ENCODE measurements at places on chromosomes 16 and 17.
A peak's percentile ranks its signal among the peaks of the same experiment; 100 is the strongest.

DNA sequence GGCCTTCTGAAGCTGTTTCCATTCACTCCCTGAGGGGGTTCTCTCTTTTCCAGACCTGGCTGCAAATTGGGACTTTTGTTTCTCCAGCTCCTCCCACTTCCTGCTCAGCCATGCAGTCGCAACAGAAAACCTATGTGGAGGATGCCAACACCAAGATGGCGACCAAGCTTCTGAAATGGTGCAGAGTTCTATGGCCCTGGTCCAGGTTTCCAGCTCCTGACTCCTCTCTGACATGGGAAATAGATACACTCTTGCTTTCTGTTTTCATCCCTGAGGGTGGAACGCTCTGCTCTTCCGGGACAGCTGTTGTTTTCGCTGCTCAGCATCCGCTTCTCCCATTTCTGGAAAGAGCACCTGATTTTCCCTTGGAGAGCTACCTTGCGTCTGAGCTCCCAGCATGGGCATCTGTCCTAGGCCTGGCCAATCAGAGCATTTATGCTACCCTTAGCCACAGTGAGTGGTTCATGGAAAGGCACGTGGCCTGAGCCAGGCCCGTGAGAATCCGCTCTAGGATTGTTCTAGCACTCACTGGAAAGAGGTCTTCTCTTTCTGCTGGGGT is 8.1 kb downstream of the GPRC5B start:
- DNase-seq: no peak

DNA sequence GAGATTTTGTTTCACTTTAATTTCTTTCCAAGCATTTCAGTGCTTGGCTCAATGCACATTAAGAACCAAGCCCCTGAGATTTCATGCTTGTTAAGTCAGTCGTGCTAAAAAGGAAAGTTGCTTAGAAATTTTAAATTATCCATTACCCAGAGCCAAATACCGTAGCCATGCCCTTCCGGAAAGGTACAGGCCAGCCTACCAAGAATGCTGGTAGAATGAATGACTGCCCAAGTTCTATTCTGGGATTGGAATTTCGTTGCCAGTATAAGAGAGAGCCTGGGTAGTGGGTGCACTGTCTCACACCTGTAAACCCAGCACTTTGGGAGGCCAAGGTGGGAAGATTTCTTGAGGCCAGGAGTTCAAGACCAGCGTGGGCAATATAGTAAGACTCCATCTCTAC is 194.0 kb downstream of the KATNIP start:
- DNase-seq: no peak

GRCh38 chr16:30340621-30341020 is 14.5 kb downstream of the CD2BP2 start:
- DNase-seq: no peak

- DNase-seq: no peak
These were observed at the start of gene P2RX5 for GRCh38 chr17:3695723-3696411. Gene P2RX5 (minus strand): TSS chr17:3696155. CDS start chr17:3696005, 150 bp downstream.

- no peak for DNase-seq
These were observed 4.3 kb downstream of the ZFP1 start for GRCh38 chr16:75152635-75153034.

GRCh38 chr16:57620335-57621231 is 7.8 kb upstream of the ADGRG1 start:
- no peak for DNase-seq

GRCh38 chr16:12081048-12081404 is 104.5 kb downstream of the SNX29 start:
- DNase-seq: no peak

DNA sequence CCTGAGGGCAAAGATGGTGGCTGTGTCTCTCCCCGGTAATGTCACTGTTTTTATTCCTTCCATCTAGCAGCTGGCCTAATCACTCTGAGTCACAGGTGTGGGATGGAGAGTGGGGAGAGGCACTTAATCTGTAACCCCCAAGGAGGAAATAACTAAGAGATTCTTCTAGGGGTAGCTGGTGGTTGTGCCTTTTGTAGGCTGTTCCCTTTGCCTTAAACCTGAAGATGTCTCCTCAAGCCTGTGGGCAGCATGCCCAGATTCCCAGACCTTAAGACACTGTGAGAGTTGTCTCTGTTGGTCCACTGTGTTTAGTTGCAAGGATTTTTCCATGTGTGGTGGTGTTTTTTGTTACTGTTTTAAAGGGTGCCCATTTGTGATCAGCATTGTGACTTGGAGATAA is 5.5 kb upstream of the RAPGEFL1 start:
- DNase-seq: no peak

DNA sequence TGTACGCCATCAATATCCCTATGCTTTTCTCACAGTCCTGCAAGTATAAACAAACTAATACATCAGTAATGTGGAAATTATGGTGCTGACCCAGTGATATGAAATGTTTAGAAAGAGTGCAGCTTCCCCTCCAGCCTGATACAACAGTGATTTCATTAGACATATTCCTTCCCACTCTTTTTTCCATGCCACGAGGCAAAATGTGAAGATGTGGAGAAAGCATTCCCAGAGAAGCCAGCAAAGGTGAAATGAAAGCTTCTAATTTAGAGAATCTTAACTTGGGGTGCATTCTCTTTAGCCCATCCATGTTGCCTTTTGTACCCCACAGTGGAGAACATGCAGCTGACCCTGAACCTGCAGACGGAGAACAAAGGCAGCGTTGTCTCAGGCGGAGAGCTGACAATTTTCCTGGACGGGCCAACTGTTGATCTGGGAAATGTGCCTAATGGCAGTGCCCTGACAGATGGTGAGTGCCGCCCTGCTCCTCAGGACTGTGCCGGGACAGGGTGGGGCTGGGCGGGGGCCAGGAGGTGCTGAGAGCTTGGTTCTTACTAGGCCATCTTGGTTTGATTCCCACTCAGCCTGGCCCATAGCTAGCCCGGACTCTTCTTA is 77.8 kb downstream of the WWP2 start:
- no peak for DNase-seq

- DNase-seq: peak; percentile 24
These were observed 1.0 kb downstream of the KIFC3 start for GRCh38 chr16:57801098-57801808.

- no peak for DNase-seq
These were observed 418.1 kb downstream of the SOX9 start for GRCh38 chr17:72538901-72539352.

DNA sequence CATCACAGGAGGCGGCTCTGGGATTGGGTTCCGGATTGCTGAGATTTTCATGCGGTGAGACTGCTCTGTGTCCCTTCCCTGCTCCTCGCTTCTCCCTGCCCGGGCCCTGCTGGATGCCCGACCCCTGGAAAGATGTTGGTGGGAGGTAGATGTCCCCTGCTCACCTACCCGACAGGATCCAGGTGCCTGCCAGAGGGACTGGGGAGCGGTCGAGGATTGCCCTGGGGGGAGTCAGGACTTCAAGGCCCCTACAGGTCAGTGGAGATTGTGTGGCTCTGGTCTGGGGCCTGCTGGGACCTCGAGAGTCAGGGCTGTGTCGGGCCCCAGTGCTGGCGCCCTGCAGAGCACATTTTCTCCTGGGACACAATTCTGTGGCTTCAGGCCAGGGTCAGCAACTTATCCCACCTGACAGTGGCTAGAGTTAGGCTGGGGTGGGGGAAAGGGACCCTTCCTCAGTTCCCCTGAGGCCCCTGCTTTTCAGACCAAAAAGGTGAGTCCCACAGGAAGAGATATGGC is 3.3 kb downstream of the DECR2 start:
- DNase-seq: no peak

DNA sequence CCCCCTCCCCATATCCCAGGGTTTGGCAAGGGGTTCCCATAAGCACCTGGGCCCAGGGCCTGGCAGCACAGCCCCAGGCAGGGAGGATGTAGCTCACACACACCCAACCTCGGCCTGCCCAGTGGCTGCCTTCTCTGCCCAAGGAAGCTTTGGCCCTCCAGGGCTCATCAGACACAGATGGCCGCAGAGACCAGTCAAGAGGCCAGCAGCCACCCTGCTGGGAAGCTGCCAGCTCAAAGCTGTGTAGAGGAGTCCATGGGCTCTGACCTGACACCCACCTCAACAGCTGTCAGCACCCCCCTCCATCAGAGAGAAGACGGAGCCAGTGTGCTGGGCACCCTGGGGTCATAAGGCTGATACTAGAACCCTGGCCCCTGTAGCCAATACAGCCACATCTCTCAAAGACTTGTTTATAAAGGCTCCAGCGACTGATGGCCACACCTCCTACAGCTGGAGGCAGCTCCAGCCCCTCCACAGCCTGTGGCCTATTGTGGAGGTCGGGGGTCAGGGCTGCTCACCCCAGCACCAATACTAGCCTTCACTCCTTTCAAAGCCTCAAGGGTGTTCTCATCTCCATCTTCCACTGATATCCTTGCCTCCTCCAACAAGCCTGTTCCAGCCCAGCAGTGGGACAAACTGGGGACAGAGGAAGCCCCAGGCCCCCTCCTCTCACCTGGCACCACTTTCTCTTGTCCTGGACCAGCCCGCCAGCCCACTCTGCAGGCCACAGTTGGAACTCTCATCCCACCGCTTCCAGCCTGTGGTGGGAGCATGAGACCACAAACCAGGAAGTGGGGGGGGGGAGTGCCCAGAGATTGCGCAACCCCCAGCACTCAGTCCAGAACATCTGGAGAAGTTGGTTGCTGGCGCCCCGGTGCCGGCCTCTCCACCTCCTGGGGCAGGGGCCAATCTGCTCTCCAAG is 2.2 kb upstream of the MPG start:
- no peak for DNase-seq

GRCh38 chr17:82097184-82097918 is 685 bp downstream of the FASN start:
- no peak for DNase-seq

GRCh38 chr16:19116711-19117449 is 3.1 kb downstream of the ITPRIPL2 start:
- no peak for DNase-seq

GRCh38 chr16:51024703-51025102 is 126.4 kb downstream of the SALL1 start:
- no peak for DNase-seq

DNA sequence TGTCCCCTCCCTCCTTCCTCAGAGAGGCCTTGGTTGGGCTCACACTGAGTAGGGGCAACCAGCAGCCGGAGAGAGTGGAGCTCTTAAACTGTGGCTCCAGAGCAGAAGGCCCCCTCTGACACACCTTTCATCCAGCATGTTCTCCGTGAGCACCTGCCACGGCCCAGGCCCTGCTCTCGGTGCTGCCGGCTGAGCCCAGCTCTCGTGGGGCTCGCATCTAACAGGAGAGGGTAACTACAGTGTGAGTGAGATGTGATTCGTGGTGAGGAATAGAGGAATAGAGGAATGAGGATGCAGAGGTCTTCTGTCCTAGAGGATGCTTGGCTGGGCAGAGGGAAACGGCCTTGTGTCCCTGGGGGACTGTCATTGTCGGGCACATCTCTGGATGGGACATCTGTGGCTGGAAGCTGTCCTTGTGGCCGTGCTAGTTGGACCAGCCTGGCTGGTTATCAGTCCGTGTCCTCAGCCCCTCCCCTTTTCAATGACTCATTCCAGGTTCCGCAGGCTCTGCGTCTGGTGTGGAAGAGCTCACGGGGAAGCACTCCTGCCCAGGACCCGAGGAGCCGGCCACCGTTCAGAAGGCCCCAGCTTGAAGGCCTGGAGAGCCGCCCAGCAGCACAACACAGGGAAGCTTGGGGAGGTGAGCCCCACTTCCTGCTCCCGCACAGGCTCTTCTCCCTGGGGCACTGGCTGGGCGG is 11.9 kb upstream of the DNASE1 start:
- DNase-seq: no peak

- DNase-seq: no peak
These were observed 28.2 kb downstream of the SLC39A11 start for GRCh38 chr17:73064084-73064938.

DNA sequence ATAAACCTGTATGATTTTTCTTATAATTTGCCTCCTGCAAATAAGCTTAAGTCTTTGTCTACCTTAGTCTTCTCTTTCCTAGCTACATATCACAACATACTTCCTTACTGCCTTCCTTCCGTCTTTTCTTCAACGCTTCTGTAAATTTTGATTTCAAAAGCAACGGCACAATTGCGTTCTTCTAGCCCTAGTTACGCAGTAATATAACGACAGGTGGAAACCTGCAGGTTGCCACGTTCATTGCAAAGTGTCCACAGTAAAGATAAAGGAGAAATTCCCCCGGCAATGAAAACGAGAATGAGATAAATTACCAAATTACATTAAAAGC is 546 bp upstream of the PSMD7 start:
- DNase-seq: no peak

DNA sequence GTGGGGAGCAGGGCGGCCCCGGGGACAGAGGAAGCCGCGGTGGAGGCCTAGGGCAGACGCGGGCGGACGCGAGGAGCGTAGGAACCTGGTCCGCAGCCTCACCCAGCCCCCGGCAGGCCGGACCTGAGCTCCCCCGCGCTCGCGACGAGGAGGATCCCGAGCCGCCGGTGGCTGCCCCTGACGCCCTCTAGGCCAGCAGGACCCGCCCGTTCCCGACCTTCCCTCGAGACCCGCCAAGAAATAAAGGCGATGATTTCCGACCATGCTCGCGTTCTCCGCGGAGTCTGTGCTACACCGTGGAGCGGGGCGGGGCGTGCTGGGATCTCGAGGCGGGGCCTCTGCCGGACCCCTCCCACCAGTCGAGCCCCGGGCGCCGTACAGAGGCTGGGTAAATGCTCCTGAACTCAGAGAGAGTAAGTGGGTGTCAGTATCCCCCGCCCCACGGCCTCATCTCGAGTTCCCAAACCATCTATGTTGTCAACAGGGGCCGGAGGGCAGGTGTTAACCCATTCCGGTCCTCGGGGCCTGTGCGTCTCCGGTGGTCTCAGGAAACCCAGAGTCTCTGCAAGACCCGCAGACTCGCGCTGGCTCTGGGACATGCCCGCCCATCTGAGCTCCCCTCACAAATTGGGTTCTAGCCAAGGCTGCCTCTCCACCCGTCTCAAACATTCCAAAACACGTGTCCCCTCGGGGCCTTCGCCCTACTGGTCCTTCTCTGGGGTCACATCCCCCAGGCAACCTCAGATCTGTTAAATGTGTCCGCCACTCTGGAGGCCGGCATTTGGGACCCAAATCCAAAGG is 13.7 kb downstream of the SYCE1L start:
- DNase-seq: no peak

GRCh38 chr16:51359141-51359955 is 208.3 kb upstream of the SALL1 start:
- DNase-seq: no peak

Data from AG04449 (cell line).